ENCODE measurements at places on chromosomes 5 and 9. TPM values are rescaled to one million over a fixed set of nuclear protein-coding genes. Genes with fewer than 3 reads are reported as not detected.
A peak's percentile ranks its signal among the peaks of the same experiment; 100 is the strongest.

- DNase-seq: no peak
Measured at GRCh38 chr9:78351816-78352215, 54.9 kb downstream of the PSAT1 start.

DNA sequence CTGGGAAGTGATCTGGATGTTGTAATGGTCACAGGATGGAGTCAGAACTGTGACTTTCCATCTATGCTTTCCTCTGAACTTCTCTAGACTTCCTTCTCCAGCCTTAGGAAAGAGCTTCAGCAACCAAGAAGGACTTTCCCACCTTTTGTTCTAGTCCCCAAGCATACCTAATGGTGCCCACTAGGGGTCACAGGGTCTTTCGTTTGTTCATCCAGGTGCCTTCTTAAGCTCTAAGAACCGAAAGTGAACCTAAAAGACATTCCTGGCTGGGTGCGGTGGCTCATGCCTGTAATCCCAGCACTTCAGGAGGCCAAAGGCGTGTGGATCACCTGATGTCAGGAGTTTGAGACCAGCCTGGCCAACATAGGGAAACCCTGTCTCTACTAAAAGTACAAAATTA lies 1.8 kb upstream of the WNT8A start:
- no peak for DNase-seq

DNA sequence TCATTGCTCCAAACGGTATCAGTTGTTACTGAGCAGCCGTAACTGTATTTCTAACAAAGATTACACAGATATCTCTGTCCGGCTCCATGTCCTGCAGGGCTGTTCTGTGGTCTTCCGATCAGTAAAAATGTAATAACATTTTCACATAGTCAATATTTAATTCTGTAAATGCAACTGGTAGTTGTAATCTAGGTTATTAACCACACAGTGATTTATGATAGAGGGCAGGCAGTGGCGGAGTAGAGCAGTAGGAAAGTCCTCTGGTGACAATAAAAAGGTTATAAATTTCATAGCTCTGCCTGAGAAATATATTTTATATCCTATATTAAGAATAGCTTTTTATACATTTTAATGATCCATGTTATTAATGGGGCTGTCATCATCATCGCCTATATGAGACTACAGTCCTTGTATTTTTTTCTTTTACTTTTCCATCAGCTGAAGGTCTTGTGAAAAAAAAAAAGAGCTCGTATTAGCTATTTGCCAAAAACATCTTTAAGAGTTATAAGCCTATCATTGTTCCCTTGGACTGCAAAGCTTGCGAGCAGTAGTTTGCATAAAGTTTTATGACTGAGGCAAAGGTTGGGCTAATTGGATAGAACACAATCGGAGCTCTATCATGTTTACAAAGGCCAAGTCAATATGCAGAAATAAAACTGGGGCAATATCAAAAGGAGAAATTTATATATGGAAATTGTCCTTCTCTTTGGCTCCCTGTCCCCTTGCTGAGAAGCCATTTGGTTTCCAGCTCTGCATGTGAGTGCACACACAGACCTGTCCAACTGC lies 648.0 kb downstream of the IRX1 start:
- no peak for DNase-seq

DNA sequence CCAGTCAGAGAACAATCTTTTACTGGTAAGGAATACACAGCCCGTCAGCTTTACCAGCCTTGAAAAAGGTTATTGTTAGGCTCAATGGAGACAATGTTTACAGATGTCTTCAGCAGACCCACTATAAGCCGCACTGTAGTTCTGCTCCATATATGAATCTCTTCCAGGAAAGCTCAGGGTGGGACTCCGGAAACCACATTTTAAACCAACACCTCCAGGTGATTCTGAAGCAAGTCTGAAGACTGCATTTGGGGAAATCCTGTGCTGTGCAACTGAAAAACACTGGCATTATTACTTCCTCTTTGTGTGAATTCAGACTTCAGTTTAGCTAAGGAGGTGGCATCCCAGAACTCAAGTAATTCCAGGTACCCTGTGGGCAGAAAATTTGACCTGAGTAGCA lies 3.5 kb downstream of the GZMK start:
- DNase-seq: peak; percentile 21

- DNase-seq: no peak
Measured at GRCh38 chr9:7980691-7981289, 181.2 kb upstream of the DMAC1 start.

DNA sequence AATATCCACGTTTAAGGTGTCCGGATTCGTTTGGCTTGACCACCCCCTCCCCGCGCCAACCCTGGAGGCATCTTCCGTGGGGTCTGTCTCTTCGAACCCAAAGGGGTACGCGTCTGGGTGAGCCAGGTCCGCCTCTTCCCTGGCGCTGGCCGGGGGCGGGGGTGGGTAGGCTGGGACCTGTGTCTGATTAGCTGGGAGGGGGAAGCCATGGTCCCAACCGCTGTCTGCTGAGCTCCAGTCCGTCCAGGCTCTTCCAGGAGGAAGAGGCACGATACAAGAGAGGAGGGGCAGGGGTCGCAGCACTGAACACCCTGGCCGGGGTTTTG lies at the start of gene LVRN:
Gene LVRN, plus strand, starts transcription at position 237 of the 326 bp plus-strand sequence. CDS start 143 bp downstream, outside the sequence.
- no peak for DNase-seq

DNA sequence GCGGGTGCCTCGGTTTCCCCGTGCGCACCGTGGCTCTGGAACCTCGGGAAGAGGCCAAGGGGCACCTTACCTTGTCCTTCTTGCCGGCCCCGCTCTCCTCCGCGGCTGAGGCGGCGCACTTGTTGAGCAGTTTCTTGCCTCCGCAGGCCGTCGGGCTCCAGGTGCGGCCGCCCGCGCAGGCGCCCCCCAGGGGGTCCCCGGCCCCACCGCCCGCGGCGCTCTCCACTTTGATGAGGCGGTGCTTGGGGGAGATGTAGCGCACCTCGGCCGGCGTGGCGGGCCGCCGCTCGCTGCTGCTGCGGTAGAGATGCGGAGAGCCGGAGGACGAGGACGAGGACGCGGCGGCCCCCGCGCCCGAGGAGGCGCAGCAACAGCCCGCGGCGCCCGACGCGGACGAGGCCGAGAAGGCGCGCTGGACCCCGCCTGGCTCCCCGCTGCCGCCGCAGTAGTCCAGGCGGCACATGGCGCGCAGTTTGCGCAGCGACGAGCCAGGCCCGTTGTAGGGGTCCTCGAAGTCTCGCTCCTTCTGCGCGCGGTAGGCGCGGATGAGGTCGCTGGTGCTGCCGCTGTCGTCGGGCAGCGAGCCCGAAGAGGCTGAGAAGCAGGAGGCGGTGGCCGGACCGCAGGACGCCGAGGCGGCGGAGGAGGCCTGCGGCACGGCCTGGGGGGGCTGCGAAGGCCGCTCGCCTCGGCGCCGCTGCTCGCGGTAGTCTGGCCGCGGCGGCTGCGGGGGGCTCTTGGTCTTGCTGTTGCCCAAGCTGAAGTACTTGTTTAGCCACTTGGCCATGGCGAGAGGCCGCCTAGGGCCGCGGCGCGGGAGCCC lies 957 bp downstream of the SHB start:
- DNase-seq: peak; percentile 24

DNA sequence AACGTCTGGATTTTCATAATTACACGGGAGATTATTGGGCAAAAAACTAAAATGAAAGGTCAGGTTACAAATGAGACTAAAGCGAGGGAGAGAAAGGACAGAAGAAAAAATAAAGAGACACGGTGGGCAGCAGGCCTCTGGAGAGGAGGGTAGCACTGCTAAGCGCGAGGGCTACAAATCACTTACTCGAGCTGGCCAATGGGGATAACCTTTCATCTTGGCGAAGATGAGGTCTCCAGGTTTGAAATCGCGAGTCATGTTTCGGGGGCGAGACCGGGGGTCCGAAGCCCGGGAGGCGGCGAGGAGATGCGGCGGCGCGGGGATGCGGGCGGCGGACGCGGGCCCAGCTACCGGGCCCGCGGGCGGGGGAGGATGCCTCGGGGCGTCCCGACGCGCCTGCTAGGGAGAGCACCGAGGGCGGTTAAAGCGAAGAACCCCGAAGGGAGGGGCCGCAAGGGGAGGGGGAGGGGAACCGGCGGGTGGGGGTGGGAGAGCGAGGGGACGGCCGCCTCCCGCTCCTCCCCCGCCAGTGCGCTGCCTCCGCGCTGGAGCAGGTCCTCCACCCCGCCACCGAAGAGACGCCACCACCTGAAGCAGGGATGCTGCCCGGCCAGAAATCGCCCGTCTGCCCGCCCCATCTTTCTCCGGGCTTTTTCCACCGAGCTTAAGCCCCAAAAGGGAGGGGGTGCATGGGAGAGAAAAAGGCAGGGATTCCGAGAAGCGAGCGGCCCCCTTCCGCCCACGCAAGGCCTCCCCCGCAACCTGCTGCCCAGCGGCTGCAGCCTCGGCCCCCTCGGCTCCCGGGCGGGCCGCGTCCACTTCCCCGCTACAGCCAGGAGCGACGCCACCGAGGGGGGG lies 610 bp downstream of the PSIP1 start:
- DNase-seq: peak; percentile 64

DNA sequence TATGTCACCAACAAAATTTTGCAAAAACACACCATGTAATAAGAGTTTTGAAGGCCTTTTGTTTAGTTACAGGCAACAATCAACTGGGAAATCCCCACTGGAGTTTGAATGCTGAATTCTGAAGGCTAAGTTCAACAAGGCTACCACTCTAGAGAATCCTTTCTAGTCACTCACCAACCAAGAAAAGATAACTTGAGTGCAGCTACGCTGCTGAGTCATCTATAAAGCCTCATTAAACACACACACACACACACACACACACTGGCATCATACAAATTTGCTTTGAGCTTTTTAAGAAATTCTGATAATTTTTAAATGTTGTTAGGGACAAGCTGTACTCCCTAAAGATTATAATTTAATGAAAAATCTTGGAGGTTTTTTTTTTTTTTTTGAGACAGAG lies 219.6 kb downstream of the DENND1A start:
- DNase-seq: no peak

- DNase-seq: no peak
Measured at GRCh38 chr5:142881076-142881783, 111.1 kb downstream of the ARHGAP26 start.

DNA sequence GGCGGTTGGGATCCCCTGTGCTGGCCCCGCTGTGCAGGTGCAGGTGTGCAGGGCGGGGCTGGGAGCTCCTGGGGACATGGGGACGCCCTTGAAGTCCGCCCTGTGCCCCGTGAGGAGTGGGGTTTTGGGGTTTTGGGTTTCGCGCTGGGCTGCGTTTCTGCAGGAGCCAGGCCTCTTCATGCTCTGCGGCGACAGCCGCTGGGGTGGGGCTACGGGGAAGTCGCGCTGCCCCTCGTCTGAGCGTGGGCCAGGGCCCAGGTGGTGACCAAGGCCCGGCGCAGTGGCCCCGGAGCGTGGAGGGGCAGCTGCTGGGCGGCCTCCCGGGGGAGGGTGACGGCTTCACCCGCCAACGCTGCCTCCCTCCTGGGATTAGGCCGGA lies 47.8 kb upstream of the IRX4 start:
- DNase-seq: no peak

GRCh38 chr5:105506692-105507277 lies 1944.2 kb upstream of the NUDT12 start:
- no peak for DNase-seq

- DNase-seq: no peak
Measured at GRCh38 chr9:125176636-125177035, 13.0 kb downstream of the PPP6C start.

GRCh38 chr5:102911973-102912372 lies 156.9 kb downstream of the PAM start:
- DNase-seq: no peak

DNA sequence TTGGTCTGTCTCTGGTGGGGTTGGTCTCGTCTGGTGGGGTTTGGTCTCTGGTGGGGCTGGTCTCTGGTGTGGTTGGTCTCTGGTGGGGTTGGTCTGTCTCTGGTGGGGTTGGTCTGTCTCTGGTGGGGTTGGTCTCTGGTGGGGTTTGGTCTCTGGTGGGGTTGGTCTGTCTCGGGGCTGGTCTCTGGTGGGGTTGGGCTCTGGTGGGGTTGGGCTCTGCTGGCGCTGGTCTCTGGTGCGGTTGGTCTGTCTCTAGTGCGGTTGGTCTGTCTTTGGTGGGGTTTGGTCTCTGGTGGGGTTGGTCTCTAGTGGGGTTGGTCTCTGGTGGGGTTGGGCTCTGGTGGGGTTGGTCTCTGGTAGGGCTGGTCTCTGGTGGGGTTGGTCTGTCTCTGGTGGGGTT lies 16.3 kb upstream of the CD74 start:
- DNase-seq: no peak

DNA sequence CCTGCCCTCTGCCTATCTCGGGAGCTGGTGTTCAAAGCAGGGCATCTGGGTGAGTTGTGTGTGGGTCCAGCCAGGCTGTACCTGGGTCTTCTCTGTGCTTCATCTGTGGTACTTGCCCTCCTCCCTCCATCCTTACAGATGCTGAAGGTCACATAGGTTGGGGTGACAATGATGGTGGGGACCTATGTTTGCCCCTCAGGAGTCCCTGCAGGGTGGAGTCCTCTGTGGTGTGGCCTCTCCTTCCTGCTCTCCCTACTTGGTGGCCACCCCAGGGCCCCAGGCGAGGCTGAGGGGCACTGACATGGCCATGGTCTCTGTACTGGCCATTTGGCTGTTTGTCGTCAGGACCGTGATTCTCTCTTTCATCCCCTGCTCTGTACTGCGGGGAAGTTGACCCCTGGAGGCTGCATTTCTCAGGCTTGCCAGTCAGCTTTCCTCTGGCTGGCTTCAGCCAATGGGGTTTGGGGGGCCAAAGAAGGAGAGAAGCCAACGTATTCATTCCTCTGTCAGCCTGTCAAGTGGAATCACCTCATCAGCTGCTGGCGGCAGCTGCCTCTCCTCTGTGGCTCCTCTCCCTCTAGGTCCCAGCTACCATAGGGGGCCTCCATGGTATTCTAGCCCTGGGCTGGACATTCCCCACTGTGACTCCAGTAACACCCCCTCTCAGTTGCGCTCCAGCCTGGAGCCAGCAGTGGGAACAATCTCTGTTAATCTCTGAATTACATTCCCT lies 4.6 kb downstream of the DCANP1 start:
- DNase-seq: no peak

- DNase-seq: peak; percentile 14
Measured at GRCh38 chr9:124392871-124393460, 22.3 kb downstream of the PSMB7 start.

GRCh38 chr5:191036-191948 lies at the start of gene LRRC14B:
Gene LRRC14B (plus strand): TSS chr5:191495. CDS start chr5:191539, 44 bp downstream.
- DNase-seq: peak; percentile 46

GRCh38 chr5:174601946-174602345 lies 122.4 kb upstream of the MSX2 start:
- no peak for DNase-seq

The PCDHGB1 gene
- total RNA-seq: not detected

The EDIL3 gene
- not detected for total RNA-seq

The PTGES gene
- total RNA-seq: 0.74 TPM

The FOXE1 gene
- 0.79 TPM for total RNA-seq

The SH3RF2 gene
- total RNA-seq: 0.53 TPM

The PCDHB9 gene
- total RNA-seq: not detected

Measured in activated T-cell treated with anti-CD3 and anti-CD28 coated beads, Interleukin-2, amount 50 U/mL, for 72 hours (primary cell).